ENCODE measurements at places on chromosomes 11 and 22.

- H3K27ac ChIP-seq: no peak overlapping the region
- H3K4me1 ChIP-seq: no peaks in the 10 kb centered on the region
- no peak overlapping the region for H3K4me3 ChIP-seq
- no peaks in the 10 kb centered on the region for H3K27me3 ChIP-seq
These were observed 261.8 kb upstream of the MTNR1B start for GRCh38 chr11:92707665-92708064.

DNA sequence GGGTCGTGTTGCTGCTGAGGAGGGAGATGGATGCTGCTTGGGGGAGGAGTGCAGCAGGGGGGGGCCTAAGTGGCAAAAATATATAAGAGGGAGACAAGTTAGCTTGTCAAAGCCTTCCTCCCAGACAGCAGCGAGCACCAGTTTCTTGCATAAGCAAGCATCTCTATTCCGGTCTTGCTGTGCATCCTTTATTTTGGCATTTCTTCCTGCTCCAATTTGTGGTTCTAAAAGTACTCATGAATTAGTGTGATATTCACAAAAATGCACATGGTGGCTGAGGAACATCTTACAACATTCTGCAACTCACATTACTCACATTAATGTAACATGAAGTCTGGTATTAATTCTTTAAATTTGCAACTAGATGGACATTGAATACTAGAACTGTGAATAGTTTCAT is 32.1 kb downstream of the GDPD5 start:
- no peak for DNase-seq
- H3K27me3 ChIP-seq: no peaks in the 10 kb centered on the region
- H3K36me3 ChIP-seq: peaks cover 5% of the 10 kb centered on the region
- peaks cover 17% of the 10 kb centered on the region for H3K4me1 ChIP-seq
- no peak overlapping the region for H3K4me3 ChIP-seq

DNA sequence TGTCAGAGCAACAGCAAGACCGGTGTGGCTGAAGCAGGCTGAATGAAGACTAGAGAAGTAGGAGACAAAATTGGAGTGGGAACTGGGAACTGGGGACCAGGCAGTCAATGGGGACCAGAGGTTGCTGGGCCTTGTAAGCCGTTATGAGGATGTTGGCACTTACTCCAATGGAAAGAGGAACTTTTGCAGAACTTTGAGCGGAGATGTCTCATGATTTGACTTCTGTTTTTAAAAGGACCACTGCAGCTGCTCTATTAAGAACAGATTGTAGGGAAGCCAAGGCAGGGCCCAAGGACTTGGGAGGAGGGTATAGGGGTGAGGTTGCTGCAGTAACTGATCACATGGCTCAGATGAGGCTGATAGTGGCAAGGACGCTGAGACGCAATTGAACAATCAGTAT is 34.2 kb downstream of the IL18 start:
- peaks cover 5% of the 10 kb centered on the region for H3K4me1 ChIP-seq
- no peaks in the 10 kb centered on the region for H3K27me3 ChIP-seq
- H3K27ac ChIP-seq: no peak overlapping the region
- no peak for DNase-seq

- DNase-seq: no peak
- no peaks in the 10 kb centered on the region for H3K27me3 ChIP-seq
- no peak overlapping the region for H3K4me3 ChIP-seq
These were observed 32.2 kb upstream of the PLET1 start for GRCh38 chr11:112292785-112293407.

DNA sequence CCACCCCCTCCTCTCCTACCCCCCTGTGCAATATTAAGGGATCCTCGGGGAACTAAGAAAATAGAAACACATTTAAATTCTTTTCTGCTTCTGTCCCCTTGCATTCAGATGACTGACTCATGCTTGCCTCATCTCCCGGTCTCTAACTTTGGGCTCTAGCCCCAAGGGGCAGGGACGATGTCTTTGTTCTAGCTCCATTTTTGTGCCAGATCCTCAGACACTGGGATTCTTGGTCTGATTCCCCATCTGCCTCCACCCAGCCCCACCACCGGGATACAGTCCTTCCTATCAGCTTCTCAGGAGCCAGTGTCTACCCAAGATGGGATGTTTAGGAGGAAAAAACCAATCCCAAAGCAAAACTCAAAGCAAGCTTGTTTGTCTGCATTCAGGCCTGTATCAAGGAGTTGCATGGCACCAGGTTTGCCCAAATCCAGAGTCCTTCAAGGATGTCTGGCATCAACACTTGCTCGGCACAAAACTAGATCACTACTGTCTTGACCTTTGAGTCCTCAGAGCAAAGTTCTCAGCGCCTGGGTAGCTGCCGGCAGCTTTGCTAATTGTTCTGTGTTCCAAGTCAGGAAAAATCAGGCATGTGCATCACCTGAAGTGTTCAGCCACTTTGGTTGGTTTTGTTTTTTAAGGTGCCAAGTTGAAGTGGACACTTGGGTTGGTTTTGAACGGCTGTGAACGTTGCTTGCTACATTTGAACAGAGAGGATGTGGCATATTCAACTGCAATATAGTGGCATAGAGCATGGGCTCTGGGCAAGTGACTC is 212.8 kb downstream of the DSCAML1 start:
- H3K27ac ChIP-seq: no peak overlapping the region
- no peaks in the 10 kb centered on the region for H3K36me3 ChIP-seq
- no peaks in the 10 kb centered on the region for H3K4me1 ChIP-seq
- DNase-seq: no peak
